Karpas-422 (cell line): ENCODE measurements at places on chromosomes 5 and 9.

GRCh38 chr5:127426661-127427060, 90.8 kb upstream of the PRRC1 start:
- DNase-seq = no peak

- DNase-seq = peak; percentile 40
Observed at GRCh38 chr5:143226872-143227271, 176.6 kb downstream of the NR3C1 start.

DNA sequence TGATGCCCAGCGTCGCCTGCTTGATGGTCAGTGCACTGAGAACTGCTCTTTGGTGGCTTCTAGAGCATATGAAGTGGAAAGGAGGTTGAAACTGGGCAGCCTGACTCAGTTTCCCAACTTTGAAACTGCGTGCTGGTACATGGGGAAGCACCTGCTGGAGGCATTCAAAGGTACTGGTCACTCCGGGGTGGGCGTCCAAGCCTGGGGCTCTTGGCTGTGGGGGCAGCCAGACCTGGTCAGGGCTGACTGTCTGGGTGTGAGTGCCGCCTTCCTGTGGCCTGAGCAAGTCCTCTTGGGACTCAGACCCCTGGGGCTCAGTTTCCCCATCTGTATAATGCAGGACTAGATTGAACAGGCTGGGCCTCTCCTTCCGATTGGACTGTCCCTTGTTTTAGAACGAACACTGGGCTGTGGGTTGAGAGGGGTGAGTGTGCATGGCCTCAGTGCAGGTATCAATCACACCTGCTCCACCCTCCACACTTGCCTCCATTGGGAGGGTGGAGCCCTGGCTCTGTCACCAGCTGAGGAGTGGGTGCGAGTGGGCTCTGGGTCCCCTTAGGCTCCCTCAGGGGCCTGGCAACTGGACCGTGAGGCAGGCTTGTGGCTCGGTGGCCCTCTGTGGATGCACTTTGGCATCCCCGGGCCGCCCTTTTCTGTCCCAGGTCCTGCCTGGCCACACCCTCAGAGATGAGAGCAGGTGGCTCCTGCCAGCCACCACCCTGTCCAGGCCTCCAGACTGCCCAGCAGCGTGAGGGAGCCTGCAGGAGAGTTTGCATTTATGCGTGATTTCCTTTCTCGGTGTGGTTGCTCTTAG, 80.2 kb downstream of the PHF2 start:
- DNase-seq = no peak

- no peak for DNase-seq
Observed at GRCh38 chr9:588981-589380, 252.5 kb upstream of the DMRT1 start.

DNA sequence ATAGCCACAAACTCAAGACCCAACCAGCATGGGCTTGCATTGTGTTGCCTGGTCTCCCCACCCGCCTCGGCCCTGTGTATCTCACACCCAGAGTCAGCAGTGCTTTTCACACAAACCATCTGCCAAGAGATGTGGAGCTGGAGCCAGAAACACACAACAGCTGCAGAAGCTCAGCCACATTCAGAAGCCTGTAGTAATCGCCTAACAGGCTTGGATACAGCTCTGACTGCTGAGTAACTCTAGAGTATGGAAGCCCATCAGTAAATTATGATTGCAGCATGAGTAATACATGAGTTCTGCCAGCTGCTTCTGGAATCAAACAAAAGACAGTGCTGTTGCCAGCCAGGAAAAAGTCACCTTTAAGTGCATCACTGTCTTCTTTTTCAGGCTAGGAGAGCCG, 16.0 kb downstream of the TEK start:
- no peak for DNase-seq

DNA sequence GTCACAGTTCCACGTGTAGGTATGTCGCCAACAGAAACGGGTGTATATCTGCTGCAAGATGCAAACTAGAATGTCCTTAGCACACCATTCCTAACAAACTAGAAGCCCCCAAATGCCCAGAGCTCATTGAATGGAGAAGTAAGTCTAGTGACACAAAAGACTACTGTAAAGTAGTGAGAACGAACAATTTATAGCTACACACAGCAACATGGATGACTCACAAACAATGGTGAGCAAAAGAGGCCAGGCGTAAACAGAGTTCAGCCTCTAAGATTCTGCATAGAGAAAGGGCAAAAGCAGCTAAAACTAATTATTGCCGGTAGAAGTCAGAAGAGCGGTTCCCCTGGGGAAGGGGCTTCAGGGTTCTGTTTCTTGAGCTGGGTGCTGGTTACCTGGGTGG, 74.7 kb downstream of the AMBP start:
- no peak for DNase-seq

- DNase-seq = no peak
Observed at GRCh38 chr5:157516006-157516405, 56.0 kb downstream of the NIPAL4 start.

DNA sequence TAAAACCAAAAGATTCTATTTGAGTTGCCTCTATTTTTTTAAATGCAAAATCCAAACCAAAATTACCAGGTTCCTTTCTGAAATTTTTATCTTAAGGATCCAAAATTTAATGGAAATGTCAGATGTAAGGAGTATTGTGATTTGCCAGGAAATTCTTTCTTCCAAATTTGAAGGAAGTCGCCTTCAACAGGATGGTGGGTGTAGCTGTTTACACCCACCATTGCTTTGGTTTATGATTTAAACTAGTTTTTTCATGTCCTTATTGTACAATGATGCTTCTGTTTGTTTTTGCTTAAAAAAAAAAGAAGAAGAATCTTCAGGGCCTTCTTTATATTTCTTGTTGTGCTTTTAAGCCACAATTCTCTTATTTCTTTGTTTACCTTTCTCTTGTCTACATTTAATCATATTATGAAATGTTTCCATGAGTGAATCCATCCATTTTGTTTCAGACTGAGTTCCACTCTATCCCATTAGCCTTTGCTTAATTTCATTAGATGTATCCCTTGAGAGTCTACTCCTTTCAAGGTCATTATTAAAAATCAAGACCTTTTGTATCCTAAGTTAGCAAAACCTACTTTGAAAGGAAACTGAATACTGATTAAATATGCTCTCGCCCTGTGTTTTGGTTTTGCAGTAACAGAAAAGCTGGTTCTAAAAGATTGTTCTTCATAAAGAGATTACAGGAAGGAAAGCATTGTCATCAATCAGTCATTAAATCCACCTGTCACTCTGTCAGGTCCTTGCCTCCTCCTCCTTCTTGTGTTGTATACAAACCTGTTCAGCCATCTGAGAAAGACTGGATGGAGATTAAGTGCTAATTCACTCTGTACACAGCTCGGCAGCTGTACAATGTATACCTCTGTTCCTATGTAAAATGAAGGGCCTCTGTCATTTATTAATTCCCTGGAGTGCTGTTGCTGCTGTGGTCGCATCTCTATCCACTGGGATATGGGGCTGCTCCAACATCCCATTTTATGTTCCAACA, 45.5 kb upstream of the SLC2A8 start:
- DNase-seq = no peak

DNA sequence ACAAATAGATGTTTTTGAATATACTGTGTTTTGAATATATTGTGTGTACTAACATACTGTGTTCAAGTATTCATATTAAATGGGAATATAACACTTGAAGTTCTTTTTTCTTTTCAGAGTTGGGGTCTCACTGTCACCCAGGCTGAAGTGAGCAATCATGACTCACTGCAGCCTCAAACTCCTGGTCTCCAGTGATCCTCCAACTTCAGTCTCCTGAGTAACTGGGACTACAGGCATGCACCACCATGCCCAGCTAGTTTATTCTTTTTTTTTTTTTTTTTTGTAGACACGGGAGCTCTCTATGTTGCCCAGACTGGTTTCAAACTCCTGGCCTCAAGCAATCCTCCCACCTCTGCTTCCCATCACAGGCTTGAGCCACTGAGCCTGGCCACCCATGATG, 23.2 kb upstream of the AUH start:
- no peak for DNase-seq

- DNase-seq = no peak
Observed at GRCh38 chr5:178113141-178113787, at the start of gene N4BP3. Gene N4BP3, plus strand, starts transcription at chr5:178113532. Its CDS starts 6,052 bp downstream, at chr5:178119584.

DNA sequence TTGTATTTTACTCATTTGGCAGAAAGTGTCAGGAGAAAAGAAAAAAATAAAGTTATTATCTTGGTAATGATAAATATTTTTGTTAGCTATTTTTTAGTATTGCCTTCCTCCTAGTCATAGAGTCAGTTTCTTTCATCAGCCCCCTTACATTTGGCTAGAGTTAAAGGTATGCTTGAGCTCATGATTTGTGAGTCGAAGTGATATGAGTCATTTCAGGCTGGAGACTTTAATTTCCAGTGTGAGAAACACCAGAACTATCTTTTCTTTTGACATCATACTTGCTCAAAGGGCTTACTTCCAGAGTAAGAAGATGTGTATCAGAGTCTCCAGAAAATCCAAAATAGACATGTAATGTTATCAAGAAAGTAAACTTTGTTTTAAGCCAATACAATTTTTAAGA, 746.7 kb upstream of the TYRP1 start:
- no peak for DNase-seq

GRCh38 chr9:94665613-94666012, 26.3 kb upstream of the FBP1 start:
- no peak for DNase-seq

DNA sequence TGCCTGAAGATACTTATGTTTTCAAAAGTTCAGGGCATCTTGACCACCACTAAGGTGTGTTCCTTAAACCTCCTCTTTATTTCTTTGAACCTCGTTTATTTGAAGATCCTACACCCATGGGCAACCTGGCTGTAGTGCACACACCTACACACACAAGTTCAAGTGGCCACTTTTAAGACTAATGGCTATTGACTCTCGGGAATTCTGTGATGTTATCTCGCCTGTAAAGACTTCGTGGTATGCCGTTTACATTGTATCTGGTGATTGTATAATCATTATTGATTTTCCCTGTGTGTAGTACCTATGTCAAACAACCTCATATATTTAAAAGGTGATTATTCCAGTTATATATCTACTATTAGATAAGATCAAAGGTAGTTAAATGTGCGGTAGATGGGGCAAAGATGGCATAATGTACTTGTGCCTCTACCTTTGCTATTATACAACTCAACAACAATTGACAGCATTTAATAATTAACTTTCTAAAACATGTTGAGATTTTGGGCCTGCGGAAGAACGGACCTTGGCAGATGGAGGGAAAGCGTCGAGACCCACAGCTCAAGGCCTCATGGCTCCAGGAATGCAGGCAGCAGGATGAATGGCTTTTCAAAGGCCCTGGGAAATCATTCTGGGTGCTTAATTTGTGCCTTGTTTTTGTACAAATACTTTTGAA, 51.4 kb upstream of the IRX2 start:
- DNase-seq = no peak

DNA sequence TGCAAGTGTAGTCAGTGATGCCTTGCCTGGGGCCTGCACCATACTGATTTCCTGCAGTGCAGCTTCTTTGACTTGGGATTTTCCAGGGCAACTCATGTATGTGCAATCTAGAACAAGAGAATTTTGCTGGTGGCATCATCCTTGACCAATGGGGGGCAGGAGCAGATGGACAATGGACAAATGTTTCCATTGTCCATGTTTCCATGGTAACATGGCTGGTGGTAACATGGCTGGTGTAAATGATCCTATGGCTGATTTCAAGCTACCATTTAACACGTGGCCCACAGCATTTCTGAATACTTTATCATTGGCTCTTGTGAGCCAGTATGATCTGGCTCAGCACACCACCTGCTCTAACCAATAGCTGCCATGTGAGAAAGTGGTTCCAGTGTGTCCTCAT, 130.1 kb upstream of the OSMR start:
- no peak for DNase-seq

DNA sequence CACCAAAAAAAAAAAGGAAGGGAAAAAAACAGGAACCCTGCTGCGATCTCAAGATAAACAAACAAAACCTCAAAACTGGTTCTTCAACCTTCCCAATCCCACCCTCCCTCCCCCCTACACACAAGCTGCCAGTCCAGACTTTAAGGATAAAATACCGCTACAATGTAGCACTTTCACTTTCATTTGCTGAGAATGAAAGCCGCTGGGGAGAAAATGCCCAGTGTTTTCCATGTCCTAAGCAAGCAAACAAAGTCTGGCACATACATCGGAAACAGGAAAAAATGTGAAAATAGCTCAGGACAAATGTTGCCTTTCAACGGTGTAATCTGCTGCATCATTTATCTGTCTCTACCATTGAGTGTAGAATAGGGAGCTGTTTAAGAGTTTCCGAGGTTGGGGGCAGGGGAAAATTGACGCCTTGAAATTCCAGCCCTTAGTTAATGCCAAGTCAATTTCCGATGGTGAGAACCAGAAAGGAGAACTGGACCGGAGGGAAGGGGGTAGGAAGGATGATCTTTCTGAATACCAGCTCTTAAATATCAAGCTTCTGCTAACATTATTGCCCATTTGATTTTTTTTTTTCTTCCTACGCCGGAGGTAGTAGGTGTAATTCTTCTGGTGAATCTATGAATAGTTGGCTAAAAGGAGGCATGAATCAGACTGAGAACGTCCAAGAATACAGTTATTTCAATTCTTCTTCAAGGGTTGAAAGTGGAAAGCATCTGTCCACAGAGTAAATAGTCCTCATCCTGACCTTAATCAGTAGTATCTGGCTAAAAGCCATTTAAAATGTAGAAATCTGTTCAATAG, 1.2 kb upstream of the ADAMTS6 start:
- peak; percentile 42 for DNase-seq

DNA sequence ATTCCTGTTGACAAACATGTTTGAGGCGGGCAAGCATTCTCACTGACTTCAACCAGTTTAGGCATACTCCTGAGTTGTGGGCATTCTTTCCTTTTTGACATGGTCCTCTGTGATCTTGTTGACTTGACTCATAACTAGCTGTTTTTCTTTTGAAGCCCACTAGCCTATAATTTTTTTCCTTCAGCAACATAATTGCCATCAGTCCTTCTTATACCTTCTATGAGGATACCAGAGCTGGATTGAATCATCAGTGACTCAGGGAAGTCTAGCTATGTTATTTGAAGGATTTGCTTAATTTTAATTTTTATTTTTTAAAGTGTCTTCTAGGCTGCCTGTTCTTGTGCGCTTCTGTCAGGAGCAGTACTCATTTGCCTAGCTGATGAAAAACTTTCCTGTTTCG, 259.5 kb downstream of the NR3C1 start:
- no peak for DNase-seq

DNA sequence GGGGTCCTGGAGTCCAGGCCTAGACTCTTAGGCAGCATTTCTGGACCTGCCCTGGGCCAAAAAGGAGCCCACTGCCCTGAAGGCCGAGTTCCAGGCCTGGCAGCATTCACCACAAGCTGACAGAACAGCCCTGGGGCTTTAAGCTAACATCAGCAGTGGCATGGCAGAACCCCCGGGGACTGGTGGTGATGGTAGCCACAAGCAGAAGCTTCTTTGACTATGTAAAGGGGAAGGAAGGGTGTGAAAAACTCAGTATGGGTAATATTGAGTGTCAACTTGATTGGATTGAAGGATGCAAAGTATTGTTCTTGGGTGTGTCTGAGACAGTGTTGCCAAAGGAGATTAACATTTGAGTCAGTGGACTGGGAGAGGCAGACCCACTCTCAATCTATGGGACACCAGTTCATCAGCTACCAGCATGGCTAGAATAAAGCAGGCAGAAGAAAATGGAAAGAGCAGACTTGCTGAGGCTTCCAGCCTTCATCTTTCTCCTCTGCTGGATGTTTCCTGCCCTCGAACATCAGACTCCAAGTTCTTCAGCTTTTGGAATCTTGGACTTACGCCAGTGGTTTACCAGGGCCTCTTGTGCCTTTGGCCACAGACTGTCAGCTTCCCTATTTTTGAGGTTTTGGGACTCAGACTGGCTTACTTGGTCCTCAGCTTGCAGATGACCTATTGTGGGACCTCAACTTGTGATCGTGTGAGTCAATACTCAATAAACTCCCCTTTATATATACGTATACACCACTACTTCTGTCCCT, 661.0 kb upstream of the C9orf72 start:
- DNase-seq = no peak

GRCh38 chr9:124914753-124915405, 26.0 kb downstream of the GOLGA1 start:
- no peak for DNase-seq

GRCh38 chr5:159465604-159466003, 135.3 kb upstream of the IL12B start:
- no peak for DNase-seq
